ENCODE measurements at places on chromosomes 16 and 17.

DNA sequence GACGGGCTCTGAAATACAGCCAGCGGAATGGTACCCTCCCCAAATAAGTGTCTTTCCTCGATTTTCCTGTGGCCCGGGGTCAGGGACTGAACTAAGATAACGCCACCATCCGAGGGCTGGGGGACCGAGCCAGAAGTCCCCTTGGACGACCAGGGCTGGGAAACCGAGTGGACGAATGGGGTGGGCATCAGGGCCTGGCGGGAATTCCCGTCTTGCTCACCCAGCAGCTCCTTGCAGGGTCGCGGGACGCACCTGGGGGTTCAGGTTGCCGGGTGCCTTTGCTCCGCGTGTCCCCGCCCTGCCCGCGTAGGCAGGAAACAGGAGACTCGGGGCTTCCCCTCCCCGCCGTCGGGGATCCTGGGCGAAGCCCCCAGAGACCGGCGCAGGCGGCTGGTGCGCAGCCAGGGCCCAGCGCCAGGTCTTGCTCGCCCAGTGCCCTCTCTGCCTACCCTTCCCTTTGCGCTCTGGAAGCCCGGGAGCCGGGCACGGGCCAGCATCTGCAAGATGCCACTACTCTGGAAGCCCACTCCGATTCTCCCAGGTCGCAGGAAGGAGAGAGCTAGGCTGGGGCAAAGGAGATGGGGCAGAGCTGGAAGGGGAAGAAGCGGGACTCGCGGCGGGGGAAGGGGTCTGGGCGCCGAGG lies 665 bp upstream of the GRIN2C start:
- DNase-seq = no peak

- peak; percentile 42 for DNase-seq
Measured at GRCh38 chr17:79082311-79083190, 7.9 kb downstream of the ENGASE start.

DNA sequence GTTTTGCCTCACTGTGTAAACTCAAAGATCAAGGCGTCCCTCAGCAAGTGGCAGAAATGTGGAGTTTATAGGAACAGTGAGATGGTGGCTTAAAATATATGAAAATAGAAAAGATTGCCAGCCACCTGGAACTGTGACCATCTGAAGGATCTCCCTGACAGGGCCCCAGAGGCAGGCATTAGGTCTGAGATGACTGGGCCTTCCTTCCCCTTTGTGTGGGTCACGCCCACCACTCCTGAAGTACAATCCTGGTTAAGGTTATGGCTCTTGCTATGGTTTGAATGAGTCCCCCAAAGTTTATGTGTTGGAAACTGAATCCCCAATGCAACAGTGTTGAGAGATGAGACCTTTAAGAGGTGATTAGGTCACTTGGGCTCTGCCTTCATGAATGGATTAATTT lies 6.4 kb downstream of the ST6GALNAC2 start:
- no peak for DNase-seq

DNA sequence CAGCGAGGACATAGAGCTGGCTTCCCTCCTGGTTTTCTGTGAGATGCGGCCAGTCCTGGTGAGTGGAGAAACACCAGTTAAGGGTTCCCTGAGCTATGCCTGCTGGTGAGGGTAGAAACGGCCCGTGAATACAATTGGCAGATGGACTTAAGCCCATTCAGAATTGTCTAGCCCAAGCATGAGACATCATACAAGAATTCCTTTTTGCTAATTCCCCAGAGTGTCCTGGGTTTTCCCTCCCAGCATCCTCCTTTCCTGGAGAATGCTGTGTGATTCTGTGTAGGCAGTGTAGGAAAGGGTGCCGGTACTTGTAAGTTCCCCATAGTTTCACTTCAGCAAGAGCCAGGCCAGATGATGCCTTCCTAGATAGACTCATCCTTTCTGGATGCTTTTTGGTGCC lies 65.1 kb downstream of the SDR42E1 start:
- peak; percentile 71 for DNase-seq

- DNase-seq = peak; percentile 25
Measured at GRCh38 chr17:74960570-74961342, 11.8 kb downstream of the HID1 start.

DNA sequence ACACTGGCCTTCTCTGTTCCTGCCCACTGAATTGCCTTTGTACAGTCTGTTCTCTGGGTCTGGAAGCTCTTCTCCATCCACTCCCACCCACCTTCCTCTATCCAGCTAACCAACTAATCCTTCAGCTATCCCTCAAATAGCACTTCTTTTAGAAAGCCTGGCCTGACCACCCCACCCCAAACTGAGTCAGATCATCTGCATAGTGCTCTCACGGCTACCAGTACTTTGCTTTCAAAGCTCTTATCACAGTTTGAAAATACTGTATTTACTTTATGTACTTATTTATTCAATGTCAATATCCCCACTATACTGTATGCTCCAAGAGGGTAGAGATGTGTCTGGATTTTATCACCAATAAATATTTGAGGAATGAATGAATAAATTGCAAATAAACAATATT lies 4.5 kb upstream of the CLDN7 start:
- DNase-seq = peak; percentile 39

DNA sequence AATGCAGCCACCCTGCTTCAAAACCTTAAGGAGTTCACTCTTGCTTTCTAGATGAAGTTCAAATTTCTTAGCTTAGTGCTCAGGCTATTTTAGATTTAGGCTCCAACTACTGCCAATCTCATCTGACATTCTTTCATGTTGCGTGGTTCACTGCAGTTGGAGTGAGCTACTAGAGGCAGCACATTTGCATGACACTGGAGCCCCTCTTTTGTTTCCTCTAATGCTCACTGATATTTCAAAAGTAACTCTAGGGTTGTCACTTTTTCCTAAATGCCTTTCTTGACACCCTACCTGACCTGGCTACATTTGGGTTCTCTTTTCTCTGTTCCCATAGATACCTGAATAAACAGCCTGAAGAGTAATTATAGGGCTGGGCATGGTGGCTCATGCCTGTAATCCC lies 586.5 kb upstream of the GOT2 start:
- DNase-seq = no peak

DNA sequence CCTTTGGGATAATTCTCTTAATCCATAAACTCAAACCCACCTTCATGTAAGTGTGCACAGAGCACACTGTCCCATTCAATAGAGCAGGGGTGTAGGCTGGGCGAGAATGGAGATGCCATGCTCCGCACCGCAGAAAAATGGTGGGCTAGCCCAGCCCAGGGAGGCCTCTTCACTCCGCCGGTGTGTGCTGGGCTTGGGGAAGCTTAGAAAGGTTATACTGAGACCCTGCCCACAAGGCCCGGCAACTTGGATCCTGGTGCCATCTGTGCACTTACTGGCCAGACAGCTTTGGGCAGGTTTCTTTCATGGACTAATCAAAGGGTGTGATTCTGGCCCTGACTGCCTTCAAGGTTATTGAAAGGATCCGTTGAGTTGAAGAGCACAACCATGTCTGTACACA lies 3.7 kb upstream of the STAT5A start:
- DNase-seq = no peak

DNA sequence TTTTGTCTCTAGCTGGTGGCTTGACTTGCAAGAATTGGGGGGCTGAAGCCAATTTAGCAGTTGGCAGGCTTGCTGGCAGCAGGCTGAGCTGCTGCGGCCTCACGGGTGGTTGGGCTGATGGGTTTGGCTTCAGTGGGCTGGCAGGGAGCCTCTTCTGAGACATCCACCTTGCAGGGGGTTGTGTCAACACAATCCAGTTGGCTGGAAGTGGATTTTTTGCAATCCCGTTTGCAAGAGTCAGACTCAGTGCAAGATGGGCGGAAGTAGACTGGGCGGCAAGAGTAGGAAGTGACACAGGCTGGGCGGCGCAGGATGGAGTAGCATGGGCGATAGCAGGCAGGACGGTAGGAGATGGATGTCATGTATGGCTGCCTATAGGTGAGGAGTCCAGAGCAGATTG lies 1.5 kb downstream of the KRTAP16-1 start:
- peak; percentile 9 for DNase-seq

- peak; percentile 89 for DNase-seq
Measured at GRCh38 chr17:17874478-17874877, 37.7 kb upstream of the SREBF1 start.

DNA sequence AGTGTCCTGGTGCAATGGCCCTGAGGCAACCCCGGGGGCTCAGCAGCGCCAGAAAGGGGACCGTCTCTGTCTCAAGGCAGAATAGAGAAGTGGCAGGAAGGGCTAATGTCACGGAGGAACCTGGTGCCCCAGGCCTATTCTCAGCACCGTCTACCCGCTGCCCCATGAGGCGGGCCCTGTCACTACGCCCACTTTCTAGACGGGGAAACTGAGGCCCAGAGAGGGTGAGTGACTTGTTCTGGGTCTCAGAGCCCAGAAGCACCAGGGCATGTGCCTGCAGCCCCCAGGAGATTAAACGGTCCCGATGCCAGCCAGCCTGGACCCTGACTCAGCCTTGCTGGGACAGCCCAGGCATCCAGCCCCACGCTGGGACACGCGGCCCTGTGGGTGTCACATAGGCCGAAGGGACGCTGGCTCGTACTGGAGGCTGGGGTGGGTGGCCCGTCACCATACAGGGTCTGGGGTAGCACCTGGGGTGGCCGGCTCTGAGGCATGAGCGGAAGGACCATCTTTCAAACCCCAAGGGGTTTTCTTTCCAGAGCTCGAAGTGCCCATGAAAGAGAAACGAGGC lies 40.2 kb upstream of the PABPN1L start:
- DNase-seq = no peak

DNA sequence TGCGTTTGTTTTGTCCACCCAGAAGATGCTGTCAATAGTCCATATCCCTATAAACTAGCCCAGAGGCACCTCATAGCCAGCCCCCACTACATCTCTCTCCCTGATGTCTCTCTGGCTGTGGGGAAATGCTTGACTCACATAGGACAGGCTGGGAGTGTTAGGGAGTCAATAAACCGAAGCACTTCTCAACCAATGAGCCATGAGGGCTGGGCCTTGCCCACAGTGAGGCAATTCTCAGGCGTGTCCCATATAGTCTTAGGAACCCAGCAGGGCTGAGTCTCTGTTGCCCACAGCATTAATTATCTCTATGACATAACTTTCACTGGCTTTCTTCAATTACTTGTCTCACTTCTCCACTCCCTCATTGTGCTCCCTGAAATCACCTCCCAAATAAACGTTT lies 387.3 kb upstream of the CDH11 start:
- DNase-seq = no peak

- peak; percentile 59 for DNase-seq
Measured at GRCh38 chr17:67139784-67140665, 95.7 kb downstream of the CACNG1 start.

DNA sequence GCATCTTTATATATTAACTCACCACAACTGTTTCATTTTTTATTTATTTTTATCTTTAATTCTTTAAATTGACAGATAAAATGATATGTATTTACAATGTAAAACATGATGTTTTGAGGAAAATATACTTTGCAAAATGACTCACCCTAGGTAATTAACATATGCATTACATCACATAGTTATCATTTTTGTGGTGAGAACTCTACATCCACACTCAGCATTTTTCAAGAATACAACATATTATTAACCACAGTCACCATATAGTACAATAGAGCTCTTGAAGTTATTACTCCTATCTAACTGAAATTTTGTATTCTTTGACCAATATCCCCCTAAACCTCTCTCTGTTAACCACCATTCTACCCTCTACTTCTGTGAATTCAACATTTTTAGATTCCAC lies 194.7 kb upstream of the KIF2B start:
- DNase-seq = peak; percentile 57

GRCh38 chr17:21140911-21141310 lies 14.1 kb downstream of the DHRS7B start:
- no peak for DNase-seq

DNA sequence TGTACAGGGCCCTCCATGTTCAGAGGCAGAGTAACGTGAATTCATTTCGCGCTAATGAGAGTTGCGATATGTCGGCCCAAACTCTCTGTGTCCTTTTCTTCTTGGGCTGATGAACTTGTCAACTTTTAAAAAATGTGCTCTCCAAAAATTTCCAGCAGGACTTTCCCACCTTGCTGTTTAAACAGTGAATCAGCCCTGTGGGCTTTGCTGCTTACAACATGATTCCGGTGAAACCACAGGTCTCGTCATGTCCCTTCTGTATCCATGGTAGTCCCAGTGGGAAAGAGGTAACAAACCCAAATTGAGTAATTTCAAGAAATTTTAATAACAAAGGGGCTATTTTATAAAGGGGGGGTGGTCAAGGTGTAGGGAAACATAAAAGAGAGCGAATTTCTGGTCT lies 612.9 kb downstream of the MAF start:
- DNase-seq = no peak

DNA sequence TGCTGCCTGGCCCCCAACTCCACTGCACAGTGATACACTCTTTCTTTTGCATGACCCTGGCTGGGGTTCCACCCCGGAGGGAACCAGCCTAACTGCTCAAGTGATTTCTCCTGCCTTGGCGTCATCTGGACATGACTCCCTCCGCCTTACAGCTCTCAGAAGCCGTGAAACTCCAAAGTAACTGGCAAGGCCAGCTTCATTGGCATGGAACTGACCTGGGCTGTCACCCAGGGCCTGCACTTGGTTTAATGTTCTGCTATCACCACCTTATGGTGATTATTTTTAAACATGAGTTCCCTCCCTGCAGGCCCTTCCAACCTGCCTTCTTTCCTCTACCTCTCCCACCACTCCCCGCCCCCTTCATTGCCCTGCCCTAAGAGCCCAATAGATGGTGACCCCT lies 139.7 kb upstream of the CDH5 start:
- no peak for DNase-seq

GRCh38 chr17:38857271-38857670 lies 3.8 kb upstream of the RPL23 start:
- no peak for DNase-seq
